ENCODE measurements at places on chromosomes 16 and 17.

GRCh38 chr17:64506576-64507412, at the start of gene CEP95:
Gene CEP95 (plus strand): TSS chr17:64506977. CDS start chr17:64507098, 121 bp downstream.
- peak; percentile 87 for DNase-seq

DNA sequence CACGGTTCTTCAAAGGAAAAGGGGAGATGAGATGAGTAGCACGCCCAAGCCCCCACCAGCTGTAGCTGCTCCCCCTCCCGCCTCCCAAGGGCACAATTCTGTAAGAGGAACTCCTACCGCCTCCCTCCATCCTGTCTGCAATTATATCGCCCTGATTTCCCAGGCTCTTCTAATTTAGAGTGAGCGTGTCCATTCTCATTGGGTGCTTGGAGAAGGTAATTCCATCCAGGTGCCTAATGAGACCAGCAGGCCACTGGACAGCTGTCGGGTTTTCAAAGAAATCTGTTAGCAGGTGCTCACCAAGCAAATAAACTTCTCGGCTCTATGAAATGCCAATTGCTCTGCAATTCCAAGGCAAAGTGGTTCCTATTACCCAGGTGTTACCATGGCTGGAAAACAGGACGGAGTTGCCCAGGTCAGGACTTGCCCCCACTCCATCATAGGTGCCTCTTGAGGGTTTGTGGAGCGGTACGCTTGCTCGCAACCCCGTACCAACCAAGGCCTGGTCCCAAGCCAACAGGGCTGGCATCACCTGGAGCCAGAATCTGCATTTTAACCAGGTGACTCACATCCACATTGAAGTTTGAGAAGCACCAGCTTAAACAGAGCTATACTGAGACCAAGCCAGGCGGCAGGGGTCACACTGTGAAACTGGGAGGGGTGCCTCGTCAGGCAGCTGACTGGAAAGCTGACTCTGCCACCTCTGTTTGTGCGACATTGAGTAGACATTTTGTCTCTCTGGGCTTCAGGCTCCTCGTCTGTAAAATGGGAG, 16.5 kb upstream of the MEAK7 start:
- DNase-seq = no peak

DNA sequence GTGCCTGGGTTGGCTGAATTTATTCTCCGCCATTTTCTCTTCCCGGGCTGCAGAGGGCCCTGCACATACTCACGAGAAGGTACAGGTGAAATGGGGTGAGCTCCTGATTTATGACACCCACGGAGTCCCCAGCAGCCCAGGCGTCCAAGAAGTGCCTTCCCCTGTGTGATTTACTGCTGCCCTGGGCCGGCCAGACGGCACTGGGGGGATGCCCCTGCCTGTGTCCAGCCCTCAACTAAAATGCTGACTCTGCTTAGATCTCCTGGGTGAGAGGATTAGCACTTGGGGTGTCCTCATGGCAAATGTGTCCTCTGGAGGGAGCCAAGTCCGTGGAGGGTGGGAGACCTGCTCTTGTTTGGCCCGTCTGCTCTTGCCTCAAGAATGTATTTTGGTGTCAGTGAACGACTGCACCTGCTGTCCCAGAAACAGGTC, 132.4 kb downstream of the MAF start:
- no peak for DNase-seq

DNA sequence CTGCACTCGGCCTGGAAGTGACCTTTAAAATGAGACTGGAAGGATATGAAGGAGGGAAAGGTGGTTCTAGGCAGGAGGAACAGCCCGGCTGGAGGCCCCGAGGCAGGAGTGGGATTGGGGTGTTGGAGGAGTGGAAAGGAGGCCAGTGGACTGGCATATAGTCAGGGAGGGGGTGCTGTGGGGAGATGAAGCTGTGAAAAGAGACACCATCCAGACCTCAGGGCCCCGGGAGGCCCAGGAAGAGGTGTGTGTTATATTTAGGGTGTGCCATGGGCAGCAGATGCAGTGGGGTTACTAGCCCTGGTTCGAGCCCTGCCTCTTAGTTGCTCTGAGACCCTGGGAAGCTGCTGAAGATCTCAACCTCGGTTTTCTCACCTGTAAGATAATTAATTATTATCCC, 18.9 kb upstream of the DOK4 start:
- peak; percentile 34 for DNase-seq

DNA sequence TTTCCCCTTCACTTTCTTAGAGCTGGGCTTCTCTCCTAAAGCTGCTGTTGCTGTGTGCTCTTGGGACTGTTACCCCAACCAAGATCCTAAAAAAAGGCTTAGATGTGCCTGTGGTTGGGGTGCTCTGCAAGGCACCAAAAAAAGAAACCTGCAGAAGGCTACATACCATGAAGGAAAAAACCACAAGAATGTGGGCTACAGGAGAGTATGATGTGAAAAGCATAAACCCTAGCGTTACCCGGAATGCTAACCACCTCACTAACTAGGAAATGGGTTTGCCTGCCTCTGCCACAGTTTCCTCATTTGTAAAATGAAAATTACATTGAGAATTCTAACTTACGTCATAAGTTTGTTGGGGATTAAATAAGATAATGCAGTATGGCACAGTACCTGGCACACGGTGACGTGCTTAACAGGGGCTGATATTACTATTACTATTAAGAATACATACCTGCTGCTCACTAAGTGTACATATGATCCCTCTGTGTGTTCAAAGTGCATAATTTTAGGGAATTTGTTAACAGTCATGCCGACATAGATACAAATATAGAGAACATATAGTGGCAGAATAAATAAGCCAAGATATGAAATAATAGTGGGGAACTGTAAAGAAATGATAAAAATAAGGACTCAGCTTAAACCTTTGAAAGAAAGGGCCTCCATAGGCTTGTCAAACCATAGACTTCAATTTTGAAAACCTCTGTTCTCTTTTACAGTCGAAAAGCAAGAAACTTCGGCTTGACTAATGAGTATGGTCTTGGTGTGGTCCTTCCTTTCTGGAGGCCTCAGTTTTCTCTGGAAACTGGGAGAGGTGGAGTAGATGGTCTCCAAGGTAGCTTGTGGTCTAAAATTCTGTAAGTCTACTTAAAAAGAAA, 177.8 kb upstream of the TBX2 start:
- DNase-seq = no peak

- DNase-seq = no peak
Observed at GRCh38 chr16:31258366-31258765, 1.4 kb upstream of the ITGAM start.

DNA sequence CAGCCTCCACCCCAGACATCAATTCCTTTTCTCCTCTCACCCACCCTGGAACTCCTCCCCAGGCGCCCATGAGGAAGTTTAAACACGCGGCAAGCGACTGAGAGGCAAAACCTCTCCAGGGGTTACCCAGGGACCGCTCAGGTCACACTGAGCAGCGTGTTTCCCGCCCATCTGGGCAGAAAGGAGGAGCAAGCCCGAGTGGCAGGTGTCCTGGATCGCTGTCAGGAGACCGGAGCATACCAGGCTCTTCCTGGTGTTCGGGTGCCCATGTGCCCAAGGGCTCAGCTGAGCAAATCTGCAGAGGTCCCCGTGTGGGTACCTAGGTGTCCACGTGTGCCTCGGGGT, 491 bp downstream of the SLC25A19 start:
- no peak for DNase-seq

- DNase-seq = no peak
Observed at GRCh38 chr17:75623386-75623785, 9.8 kb upstream of the SMIM5 start.

- no peak for DNase-seq
Observed at GRCh38 chr17:17426184-17426583, 50.6 kb upstream of the MED9 start.

- DNase-seq = no peak
Observed at GRCh38 chr16:16105646-16106045, 117.6 kb downstream of the ABCC6 start.

DNA sequence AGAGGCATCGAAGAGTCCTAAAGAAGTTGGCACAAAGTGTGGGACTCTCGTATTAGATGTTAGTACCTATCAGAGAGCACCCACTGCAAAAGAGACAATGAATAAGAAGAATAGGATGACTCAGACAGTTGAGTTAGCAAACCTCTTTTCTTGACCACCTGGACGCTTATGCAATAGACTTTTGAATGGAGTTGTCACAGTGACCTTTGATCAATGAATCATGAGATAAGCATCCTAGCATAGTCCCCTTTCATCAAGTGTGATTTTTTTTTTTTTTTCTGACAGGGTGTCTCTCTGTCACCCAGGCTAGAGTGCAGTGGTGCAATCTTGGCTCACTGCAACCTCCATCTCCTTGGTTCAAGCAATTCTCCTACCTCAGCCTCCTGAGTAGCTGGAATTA, 1417.9 kb upstream of the GOT2 start:
- no peak for DNase-seq

DNA sequence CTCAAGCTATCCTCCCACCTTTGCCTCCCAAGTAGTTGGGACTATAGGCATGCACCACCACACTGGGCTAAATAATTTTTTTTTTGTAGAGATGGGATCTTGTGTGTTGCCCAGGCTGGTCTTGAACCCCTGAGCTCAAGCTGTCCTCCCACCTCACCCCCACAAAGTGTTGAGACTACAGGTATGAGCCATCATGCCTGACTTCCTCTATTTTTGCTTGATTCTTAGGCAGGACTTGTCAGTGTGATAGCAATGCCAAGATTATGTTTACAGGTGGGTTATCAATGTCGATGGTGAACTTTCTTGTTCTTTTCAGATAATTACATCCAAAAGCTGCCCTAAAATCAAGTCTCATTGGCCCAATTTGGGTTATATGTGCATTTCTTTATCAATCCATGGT, 96.9 kb downstream of the HS3ST4 start:
- no peak for DNase-seq

Data from posterior cingulate gyrus (tissue), 11 donors.